ENCODE measurements at places on chromosomes 11 and 22. TPM values are rescaled to one million over a fixed set of nuclear protein-coding genes. Genes with fewer than 3 reads are reported as not detected.

Gene GAS2L1
- total RNA-seq: 9.7 TPM

Gene SLC43A3
- 93.7 TPM for total RNA-seq

Gene INCENP
- 27.7 TPM for total RNA-seq

Gene NXPE4
- not detected for total RNA-seq

Gene CTSD
- total RNA-seq: 259 TPM

Gene PANX3
- total RNA-seq: not detected

Gene UBQLNL
- 0.81 TPM for total RNA-seq

Gene CASP5
- total RNA-seq: 0.27 TPM

Gene OR6X1
- total RNA-seq: not detected

Gene RIMBP3C
- 5.9 TPM for total RNA-seq

Gene LRRC32
- 0.27 TPM for total RNA-seq

Gene NADSYN1
- total RNA-seq: 130 TPM

Gene TSGA10IP
- total RNA-seq: not detected

- no peak for DNase-seq
Measured at GRCh38 chr11:70397336-70397982, 870 bp upstream of the CTTN start.

DNA sequence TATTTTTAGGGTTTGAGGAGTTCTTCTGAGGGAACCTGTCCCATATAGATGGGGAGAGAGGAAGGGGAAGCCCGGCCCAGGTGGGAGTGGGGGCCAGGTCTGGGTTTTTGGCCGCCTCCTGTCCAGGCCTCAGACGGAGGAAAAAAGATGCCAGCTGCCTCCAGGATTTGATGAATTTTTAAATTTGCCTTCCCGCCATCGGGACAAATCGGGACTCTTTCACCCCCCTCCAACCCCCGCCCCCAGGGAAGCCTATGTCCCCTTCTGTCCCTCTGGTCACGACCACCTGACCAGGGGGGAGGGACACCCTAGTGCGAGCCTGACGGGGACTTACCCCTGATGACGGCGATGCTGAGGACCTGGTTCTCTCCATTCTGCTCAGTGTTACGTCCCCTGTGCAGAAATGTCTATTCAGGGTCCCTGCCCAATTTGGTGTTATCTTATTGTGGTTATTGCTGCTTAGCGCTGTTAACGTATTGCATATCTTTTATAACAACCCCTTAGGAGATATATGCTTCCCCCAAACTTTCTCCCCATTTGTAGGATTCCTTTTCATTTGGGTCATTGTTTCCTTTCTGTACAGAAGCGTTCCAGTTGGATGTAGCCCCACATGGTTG lies 115.9 kb upstream of the GRK3 start:
- DNase-seq: peak; percentile 33

- no peak for DNase-seq
Measured at GRCh38 chr22:30600921-30601320, 6.1 kb upstream of the TCN2 start.

DNA sequence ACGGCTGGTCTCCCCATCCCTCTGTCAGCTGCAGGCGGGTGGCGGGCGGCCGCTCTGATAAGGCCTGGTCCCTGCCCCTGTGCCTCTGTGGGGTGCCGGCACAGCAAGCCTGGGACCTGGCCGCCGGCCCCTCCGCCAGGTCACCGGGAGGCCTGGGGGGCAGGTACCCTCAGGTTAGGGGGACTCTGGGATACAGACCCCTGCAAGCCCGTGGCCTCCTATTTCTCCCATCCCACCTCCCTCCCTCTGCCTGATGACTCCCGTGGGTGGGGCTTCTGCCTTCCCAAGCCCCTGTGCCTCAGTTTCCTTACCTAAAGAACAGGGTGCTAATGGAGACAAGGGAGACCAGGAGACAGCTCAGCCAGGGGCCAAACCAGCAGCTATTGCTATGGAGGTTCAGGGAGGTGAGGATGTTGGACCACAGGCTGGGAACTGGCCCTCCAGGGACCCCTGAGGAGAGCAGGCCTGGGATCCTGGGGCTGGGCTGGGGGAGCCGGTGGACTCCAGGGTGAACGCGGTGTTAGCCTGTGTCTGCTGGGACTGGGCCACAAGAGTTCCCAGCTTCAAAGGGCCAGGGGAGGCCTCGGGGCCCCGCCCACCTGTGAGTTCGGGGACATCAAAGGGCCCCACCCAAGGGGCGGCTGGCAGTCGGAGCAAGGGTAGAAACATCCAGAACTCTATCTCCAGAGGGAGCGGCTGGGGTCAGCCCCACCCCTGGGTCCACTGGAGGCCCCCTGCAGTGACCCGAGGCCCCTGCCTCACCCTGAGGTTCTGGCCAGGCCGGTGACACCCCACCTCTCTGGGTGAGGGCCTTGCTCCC lies 32.0 kb upstream of the TH start:
- DNase-seq: no peak

- no peak for DNase-seq
Measured at GRCh38 chr11:117387992-117388755, 60.5 kb downstream of the CEP164 start.

DNA sequence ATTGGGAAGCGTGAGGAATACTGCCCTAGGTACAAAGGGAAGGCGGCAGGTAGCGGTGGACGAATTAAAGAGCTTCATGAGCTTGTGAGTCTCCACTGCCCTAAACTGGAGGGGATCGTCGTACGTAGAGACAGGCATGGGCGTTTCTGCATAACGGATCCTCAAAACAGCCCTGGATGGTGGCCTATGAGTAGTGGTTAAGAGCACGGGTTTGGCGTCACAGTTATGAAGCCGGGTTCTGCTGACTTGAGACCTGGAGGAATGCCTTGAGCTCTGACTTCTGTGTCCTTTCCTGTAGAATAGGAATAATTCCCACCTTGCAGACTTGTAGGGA lies 335 bp downstream of the TMEM138 start:
- DNase-seq: no peak

- DNase-seq: no peak
Measured at GRCh38 chr11:45053736-45054446, 92.5 kb upstream of the PRDM11 start.

DNA sequence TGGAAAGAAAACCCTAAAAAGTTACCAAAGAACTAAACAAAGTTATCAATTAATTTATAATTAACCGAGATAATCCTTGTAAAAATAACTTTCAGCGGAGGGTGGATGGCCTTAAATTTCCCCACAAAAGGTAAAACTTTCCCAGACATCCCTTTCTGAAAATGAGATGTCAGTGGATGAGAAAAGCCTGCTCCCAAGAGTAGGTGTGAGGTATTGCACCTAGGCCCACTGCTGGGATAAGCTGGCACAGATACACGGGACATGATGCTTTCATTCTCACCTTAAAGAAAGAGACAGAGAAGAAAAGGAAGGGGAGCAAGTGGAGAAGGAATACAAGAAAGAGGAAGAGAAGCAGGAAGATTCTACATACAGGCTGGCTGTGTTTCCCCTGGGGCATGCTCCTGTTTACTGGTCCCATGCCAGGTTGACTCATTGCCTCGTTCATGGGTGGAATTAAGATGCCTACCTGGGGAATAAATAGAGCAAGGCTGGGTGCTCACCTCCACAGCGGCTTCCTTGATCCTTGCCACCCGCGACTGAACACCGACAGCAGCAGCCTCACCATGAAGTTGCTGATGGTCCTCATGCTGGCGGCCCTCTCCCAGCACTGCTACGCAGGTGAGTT lies at the start of gene SCGB2A2:
Gene SCGB2A2 (plus strand): TSS at position 505 of the 625 bp plus-strand sequence. CDS start 59 bp downstream, at position 564.
- no peak for DNase-seq

- DNase-seq: peak; percentile 54
Measured at GRCh38 chr11:82718307-82718706, 15.4 kb downstream of the FAM181B start.

DNA sequence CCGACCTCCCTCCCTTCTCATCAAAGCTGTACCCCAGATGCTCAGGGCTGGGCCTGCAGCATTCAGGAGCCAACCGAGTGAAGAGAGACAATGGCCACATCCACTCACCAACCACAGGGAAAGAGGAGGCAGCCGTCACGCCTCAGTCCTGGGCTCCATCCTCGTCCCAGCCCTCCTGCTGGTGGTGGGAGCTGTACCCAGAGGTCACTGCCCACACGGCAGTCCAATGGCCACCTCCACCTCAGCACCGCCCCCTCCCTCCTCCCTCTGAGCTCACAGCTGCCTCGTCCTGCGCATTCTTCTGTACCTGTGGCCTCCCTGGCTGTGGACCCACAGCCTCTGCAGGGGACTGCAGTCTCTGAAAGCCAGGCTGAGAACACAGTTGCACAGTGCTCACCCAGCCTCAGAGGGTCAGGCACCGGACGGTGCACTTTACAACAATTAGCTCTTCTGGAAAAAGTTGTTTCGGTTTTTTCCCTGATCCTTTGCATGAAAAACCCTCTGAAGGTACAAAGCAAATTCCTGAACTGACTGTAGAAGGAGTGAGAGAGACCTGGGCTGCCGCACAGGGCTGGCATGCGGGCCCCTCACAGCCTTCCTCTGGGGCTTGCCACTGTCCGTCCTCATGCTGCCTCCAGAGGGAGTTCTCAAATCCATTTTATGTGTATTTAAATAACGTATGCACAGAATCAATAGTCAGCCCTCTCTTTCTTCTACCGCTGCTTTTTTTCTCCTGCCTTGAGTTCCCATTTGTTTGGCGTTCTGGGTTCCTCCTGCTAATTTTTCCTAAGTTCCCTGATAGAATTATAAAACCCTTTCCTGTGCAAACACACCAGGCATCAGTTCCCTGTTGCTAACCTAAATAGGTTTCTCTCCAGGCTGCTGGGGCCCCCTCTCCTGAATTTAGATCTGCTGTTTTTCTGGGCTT lies 52.7 kb downstream of the PHF21B start:
- DNase-seq: no peak

DNA sequence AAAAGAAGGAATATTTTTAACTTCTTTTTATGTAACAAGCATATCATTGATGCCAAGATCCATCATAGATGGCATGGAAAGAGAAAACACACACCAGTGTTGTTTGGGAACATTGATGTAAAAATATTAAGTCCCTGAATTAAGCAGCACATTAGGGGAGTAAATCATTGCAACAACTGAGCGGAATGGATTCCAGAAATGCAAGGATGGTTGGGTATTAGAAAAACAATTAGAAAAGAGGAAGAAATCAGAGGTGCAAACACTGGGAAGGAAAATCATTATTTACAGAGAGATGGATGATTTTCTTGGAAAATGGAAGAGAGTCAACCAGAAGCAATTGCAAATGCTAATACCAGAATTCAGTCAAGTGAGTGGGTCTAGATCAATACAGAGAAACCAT lies 8.1 kb downstream of the SMIM38 start:
- no peak for DNase-seq

- no peak for DNase-seq
Measured at GRCh38 chr22:41226723-41227655, 13.7 kb downstream of the CHADL start.

- DNase-seq: no peak
Measured at GRCh38 chr22:24088816-24089215, 77.7 kb downstream of the CABIN1 start.

- no peak for DNase-seq
Measured at GRCh38 chr11:6693342-6694228, 10.4 kb upstream of the MRPL17 start.

DNA sequence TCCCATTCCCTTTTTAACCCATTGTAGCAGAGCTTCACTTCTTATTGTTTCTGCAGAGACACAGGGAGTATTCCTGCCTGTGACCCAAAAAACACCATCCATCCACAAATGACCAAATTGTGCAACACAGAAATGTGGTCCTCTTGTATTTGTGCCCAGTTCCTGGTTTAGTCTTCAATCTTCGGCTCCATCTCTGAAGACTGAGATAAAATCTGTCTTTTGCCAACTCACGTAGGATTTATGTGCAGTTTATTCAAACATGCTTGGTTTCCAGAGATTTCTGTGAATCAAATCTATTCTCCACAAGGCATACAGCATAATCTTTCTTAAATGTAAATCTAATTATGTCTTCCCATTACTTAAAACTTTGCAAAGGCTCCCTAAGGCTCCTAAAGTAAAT lies 307.0 kb downstream of the AASDHPPT start:
- no peak for DNase-seq

DNA sequence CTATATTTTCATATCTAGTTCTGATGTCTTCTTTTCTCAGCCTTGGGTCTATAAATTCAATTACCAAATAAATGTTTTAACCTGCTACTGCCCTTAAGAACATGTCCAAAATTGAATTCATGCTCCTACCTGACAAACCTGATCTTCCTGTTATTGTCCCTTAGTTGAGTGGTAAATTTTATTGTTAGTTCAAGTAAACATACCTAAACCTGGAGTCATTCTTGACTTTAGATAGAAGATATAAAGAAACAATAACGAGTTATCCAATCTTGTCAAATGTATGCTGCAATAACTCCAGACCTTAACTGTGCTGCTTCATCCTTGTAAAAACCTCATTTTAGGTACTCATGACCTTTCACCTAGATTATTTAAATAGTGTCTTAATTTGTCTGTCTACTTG lies 34.6 kb upstream of the SC5D start:
- no peak for DNase-seq

DNA sequence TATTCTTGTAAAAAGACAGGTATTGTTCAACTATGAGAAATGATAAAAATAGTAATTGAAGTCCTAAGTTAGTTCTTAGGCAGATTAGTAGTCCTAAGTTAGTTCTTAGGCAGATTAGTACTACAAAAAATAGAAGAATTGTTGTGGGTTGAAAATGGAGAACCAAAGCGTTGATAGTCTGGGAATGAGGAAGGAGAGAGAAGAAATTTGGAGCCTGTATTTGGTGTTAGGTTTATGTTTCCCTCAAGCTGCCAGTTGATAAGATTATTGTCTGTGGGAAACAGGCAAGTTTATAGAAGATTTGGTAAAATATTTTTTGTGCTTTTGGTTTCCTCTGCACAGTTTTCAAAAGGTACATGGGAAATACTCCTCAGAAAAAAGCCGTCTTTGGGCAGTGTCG lies 3.6 kb downstream of the BCO2 start:
- DNase-seq: no peak

DNA sequence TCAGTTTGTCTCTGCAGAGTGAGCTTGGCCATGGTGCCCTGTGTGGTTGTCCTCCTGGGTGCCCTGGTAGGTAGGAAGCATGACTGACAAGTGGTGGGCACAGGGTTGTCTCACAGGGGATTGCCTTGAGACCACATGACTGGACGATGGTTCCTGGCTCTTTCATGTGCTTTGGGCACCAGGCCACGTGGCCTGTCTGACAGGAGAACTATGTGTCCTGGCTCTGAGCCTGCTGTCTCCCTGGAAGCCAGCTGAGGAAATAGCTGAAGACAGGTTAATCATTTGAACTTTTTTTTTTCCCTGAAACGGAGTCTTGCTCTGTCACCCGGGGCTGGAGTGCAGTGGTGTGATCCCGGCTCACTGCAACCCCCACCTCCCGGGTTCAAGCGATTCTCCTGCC lies 93.2 kb downstream of the LDLRAD3 start:
- no peak for DNase-seq

- no peak for DNase-seq
Measured at GRCh38 chr11:12356944-12357655, 20.3 kb upstream of the PARVA start.

DNA sequence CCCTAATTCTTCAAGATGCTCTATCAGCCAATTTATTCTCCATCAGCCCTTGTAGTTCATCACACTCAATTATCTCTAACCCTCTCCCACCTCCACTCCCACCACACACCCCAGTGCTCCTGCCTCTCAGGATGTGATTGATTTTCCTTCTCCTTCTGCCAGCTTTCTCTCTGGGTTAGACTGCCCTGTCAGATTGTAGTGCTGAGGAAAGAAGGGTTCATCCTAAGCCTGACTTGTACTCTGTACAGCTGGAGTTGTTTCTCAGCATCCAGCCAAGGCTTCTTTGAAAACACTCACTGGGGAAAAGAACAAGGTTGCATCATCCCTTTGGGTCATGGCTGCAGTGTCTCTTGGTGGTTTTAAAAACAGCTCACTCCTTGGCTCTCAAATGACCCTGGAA lies 61.2 kb downstream of the CECR2 start:
- DNase-seq: no peak

All from hematopoietic multipotent progenitor cell (in vitro differentiated cells).